Frontal cortex (tissue), 4 donors: ENCODE measurements at places on chromosomes 16 and 17. TPM values are rescaled to one million over a fixed set of nuclear protein-coding genes. Genes with fewer than 3 reads are reported as not detected.
A peak's percentile ranks its signal among the peaks of the same experiment; 100 is the strongest.

- DNase-seq = no peak
Measured at GRCh38 chr16:50841081-50841886, 99.4 kb downstream of the CYLD start.

DNA sequence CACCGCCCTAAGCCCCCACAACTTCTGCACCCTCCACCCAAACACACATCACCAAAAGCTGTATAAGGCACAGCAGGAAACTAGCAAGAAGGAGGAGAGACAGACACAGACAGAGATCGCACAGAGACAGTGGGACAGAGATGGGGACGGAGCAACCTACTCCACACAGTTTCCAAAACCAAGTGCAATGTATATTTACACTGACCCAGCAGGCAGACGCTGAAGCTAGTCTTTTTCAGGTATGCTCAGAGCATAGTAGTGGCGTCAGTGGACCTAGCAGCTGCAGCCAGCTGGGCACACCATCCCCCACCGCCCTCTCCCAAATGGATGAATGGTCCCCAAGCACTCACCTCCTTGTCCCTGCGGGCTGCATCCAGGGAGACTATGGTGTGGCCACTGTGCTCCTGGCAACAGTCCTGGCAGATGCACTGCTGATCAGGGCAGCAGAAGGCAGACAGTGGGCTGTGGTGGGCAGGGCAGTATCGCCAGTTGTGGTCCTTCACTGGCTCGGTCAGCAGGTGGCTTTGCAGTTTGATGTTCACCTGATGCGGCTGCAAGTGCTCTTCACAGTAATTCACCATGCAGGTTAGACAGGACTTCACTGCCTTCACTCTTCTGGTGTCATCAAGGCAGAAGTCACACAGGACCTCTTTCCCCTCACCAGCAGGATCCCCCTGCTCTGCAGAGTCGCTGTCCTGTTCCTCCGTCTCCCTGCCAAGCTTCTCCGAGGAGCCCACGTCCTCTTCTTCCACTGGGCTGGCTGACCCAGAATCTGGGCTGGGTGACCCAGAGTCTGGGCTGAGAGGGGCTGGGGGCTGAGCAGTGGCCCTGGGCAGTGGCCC is 31.5 kb upstream of the FBXW10B start:
- no peak for DNase-seq

DNA sequence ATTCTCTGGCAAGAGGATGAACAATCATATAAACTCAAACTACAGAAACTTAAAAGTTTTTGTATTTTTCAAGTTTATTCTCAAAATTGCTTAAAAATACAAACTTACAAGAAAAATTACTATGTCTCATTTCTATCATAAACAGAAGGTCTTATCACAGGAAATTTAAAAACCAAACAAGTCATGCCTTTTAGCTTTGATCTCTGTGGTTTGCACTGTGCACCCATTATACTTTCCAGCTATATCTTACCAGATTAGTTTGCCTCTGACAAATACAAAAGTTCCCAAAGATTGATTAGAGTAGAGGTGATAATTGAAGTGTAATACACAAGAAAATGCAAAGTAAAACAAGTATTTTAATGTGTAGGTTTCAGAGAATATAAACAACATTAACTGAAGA is 117.4 kb downstream of the MYO1D start:
- DNase-seq = no peak

DNA sequence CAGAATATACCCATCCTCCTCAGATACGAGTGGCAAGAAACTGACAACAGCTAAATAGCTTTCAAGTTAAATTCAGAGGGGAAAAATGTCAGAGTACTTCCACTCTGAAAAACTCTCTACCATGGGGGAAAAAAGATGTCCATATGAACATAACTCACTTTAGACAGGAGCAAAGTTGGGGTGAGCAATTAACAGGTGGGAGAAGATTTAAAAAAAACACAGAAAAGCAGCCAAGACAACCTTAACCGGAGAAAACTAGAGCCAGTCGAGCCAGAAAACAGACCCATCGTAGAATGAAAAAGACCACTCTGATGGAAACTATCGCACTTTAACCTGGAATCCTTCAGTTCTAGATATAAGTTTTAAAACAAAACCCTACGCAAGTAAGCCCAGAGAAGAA is 833 bp downstream of the TERF2 start:
- no peak for DNase-seq

DNA sequence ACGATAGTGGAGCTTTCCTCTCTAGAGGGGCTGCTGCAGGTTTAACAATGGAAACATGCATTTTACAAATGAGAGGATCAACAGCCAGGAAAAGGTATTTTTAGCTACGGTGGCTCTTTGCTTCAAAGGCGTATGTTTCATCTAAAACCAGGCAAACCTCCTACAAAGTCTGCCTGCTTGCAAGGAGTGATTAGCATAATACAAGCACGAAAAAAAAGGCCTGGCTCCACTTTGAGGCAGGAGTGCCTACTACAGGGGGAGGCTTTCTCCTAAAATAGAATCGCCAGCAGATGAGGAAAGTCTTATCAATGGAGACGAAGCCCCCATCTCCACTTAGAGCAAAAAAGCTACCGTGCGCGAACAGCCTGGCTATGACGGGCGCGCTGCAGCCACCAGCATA is 27.1 kb upstream of the MTSS2 start:
- DNase-seq = no peak

DNA sequence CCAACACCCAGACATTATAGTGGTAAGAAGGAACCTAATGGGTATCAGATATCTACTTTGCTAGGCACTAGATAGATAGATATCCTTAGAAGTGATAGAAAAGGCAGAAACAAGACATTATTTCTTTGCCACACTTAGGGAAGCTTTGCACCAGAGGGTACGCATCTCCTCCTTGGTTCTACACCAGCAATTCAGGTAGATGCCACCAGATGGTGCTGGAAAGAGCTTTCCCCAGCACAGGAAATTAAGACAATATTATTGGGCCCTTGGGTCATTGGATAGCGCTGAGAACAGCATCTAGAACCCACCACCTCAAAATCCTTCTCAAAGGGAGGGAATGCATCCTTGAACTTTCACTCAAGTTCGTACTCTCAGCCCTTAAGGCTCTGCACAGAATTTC is 173.8 kb upstream of the CCL2 start:
- DNase-seq = no peak

DNA sequence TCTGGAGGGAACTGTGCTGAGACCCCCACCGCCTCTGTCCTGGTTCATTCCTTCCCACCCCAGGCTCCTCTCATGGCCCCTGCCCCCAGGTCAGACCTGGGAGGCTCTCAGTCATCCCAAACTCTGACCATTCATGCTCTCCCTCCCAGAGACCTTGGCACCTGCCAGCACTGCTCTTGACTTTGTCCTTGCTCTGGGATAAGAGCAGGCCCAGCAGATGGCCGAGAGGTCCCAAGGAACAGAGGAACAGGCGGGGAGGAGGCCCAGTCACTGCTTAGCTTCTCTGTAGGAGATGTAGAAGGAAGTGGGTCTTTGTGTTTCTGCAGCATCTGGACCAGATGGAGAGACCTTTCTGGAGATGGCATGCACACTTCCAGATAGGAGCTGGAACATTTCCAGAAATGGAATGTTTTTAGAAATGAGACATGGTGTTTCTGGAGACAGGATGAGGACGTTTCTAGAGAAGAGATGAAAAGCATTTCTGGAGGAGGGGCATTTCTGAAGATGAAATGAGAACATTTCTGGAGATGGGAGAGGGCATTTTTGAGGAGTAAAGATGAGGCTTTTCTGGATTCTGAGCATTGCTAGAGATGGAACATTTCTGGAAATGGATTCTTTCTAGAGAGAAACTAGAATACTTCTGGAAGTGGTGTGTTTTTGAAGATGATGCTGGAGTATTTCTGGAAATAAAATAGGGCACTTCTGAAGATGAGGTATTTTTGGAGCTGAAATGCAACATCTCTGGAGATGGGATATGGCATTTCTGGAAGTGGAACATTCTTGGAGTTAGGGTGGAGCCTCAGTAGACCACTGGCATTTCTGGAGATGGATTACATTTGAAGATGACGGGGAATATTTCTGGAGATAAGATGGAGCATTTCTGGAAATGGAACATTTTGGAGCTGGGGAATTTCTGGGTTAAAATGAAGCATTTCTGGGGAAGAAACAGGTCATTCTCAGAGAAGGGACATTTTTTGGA is 55.2 kb downstream of the RAI1 start:
- no peak for DNase-seq

DNA sequence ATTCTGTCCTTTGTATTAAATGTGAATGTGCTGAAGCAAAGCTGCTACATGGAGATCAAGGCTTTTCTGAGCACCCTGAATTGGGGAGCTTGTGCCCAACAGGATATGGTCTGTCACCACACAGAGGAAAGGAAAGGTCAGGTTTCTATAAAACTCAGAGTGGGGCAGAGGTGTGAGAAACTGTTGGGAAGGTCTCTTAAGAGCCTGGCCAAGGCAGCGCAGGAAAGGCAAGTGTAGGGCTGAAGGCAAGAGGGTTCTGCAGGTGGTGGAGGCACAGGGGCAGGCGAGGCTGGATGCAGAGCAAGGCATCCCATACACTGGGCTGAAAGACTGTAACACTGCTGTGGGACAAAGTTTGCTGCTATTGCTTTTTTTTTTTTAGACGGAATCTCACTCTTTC is 8.1 kb downstream of the COX6A2 start:
- no peak for DNase-seq

GRCh38 chr17:8109661-8110455 is 8.5 kb downstream of the ALOXE3 start:
- peak; percentile 69 for DNase-seq

MT1G gene
- total RNA-seq = not detected

RTN4RL1 gene
- total RNA-seq = 20.4 TPM

CACNA1H gene
- total RNA-seq = 14.7 TPM
